Eye (tissue), 1 donor: ENCODE measurements at places on chromosomes 5 and 9.

DNA sequence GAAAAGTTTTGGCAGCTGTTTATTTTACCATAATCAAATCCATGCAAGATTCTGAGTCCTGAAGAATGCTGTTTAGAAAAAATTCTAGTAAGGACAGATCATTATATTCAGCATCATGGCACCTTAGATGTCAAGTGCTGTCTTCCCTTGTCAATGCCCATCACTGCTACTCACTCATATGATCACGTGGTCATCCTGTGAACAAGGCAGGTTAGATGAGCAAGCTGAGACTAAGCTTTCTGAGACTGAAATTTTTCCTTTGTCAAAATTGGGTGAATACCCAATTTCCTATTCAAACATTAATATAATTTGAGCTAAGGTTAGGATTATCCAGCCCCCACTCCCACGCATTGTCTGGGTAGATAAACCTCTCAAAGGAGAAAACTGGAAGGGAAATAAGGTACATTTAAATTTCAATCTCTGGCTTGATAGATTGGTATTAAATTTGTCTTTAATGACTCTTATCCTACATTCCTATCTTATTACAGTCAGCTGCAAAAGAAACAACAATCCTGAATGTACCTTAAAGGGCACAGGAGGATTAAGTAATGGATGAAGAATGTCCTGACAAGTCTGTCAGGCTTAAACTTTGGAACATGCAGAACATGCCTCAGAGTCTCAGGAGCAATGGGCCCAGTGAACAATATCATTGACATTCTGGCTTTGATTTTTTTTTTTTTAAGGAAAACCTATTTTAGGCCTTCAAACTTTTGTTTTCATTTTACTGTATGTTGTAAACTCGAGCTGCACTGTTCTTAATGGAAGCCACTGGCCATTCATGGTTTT, 148.7 kb upstream of the RANBP3L start:
- no peak for DNase-seq

DNA sequence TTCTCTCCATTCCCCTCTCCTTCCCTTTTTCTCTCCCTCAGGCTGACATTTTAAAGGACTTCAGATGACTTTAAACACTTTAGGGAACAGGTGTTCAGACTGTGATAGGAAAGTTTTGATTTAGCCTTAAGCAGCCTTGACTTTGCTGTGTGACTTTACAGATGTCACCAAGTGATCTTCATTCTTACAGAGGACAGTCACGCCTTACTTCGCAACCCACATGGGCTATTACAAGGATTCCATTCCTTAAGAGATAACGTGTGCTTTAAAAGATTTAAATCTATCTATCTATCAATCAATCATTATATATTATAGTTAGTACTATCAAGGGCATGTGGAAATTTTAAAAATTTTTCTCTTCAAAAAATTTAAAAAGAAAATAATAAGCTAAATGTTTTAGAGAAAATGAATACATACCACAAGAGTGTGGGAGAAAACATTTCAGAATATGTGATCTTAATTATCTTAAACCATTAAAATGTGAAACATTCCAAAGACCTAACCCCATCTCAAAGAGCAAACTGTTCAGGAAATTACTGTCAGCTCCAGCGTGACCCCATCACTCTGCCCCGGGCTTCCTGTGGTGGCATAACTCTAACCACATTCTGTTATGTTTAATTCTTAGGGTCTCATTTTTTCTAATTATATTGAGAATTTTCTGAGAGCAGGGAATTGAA, 530.5 kb downstream of the SEMA5A start:
- peak; percentile 54 for DNase-seq

DNA sequence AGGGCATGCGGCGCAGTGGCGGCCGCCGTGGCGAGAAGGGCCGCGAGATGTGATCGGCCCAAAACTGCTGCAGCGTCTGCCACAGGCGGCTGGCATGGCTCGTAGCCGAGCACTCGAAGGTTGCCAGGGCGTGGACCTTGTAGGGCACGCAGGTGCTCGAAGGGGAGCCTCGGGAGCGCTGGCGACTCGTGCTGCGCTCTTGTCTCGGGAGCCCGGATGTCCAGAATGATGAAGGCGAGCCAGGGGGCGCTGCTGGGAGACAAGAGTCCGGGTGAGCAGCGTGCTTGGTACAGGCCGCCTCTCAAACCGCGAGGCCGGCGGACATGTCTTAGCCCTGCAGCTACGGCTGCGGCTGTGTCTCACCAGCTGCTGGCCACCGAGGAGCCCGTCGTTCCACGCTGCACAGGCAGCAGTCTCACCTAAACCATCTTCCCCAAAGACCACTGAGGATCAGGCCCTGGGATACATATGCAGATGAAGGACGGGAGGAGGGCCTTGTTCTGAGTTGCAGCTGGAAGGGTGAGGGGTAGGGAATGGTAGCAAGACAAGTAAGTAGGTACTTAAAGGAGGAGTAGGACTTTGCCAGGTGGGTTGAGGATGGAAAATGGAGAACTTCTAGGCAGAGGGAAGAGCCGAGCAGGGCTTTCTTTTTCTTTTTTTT, 1.7 kb downstream of the CBY3 start:
- DNase-seq = peak; percentile 93

GRCh38 chr9:130990306-130990977, 18.5 kb upstream of the LAMC3 start:
- DNase-seq = peak; percentile 53

DNA sequence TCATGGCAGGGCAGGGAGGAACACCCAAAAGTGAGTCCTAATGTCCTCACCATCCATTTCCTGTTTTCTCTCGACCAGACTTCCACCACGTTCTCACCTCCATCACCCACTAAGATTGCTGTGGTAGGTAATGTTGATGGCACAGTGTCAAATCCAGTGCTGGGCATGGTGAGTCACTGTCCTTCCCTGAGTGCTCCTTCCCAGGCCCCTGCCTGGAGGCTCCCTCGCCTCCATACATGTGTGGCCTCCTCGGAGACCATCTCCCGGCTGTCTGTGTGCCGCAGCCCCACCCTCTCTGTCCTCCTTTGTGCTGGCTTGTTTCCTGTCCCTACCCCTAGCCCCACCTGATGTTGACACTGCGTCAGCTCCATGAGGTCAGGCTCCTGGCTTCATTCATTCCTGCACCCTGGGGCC, 177.5 kb downstream of the SYK start:
- DNase-seq = no peak

DNA sequence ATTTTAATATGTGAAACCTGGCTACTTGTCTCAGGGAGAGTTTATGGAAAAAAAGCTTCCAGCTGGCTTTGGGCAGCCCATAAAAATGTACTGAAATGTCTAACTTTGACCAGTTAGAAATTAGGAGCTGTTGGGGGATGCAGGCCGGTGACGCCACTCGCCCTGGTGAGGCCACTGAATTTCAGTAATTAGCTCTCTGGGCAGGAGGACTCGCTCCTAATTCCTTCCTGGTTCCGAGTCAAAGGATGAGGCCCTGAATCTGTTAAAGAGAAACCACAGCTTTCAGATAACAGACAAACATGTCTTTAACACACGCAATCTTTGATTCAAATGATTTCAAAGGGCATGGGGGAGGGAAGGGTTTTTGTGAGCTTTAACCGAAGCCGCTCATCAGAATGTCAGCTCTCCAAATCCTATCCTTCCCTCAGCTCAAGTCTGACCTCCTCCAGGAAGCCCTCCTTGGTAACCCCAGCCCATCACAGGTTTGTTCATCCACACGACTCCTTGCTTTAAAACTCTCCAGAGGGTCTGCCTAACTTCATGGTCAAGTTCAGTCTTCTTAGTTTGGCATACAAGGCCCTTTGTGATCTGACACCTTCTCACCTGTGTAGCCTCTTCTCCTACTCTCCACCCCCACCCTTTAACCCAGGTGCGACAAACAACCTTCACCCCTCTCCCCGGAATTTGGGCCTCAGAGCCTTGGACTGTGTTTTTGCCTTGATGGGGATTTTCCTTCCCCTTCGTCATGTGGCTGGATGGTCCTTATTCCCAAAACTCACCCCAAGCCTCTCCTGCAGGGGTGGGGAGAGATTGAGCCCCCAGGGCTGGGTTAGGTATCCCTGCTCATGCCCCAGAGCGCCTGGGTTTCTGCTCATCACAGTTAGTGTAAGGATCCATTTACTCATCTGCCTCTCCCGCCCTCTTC, 13.6 kb upstream of the PHF19 start:
- no peak for DNase-seq

GRCh38 chr5:155746367-155747038, 580.5 kb upstream of the SGCD start:
- no peak for DNase-seq

DNA sequence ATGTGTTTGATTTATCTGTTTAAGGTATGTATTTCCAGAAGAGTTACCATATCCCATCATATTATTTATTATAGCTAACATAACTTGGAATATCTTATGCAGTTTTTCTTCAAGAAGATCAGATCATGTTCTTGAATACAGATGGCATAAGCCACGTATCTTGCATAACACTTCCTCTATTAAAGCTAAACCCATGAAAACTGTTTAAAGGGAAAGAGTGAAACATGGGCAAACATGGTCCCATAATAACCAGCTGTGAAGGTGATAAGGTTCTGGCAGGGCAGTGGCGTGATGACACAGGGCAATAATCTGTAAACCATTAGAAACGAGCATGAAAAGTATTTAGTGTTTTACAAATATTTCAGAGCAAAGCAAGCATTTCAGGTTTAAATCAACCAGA, 34.2 kb downstream of the EFNA5 start:
- no peak for DNase-seq
